ENCODE measurements at places on chromosomes 13 and 19.

- no peak for DNase-seq
Measured at GRCh38 chr13:35549481-35549880, 73.0 kb upstream of the MAB21L1 start.

GRCh38 chr19:46294494-46294893 lies 2.3 kb upstream of the HIF3A start:
- DNase-seq: no peak

DNA sequence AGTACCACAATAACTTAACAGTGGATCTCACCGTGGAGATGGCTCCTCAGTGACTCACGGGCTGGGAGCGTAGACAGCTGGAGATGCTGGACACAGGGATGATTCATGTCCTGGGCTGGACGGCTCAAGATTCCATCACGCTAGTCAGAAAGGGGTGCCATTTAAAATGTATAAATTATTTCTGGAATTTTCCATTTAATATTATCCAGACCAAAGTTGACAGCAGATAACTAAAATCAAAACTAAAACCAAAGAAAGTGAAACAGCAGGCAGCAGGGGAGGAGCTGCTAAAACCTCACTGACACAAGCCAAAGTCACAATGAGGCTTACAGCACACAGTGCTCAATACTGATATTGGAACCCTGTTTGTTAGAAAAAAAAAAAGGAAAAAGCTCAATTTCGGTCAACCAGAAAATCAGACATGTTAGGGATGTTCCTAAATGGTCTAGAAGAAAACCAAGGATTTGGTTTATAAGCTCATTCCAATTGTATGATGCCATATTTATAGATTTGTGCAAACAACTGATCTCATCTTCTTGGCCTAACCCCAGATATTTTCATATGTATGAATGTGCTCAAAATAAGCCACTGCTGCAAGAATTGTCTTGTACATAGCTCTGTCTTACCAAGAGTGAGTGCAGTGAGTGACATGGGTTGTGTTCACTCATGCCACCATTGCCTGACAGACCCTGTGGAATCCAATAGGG lies 111.8 kb downstream of the SACS start:
- DNase-seq: no peak

- DNase-seq: peak; percentile 36
Measured at GRCh38 chr13:113865427-113865826, 1.6 kb upstream of the GAS6 start.

DNA sequence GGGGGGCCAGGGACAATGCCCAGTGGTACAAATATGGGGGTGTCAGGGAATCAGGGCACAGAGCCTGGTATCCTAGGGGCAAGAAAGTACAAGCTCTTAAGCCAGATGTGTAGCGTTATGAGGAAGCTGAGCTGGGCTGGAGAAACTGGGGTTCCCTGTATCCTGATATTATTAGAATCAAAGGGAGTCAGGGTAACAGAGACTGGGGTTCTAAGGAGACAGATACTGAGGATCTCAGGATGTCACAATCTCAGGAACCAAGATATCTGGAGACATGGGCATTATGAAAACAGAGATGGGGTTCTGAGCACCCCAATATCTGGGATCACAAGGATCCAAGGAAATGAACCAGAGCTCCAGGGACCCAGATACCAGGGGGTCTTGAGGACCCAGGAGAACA lies 784 bp downstream of the BCL3 start:
- DNase-seq: no peak

DNA sequence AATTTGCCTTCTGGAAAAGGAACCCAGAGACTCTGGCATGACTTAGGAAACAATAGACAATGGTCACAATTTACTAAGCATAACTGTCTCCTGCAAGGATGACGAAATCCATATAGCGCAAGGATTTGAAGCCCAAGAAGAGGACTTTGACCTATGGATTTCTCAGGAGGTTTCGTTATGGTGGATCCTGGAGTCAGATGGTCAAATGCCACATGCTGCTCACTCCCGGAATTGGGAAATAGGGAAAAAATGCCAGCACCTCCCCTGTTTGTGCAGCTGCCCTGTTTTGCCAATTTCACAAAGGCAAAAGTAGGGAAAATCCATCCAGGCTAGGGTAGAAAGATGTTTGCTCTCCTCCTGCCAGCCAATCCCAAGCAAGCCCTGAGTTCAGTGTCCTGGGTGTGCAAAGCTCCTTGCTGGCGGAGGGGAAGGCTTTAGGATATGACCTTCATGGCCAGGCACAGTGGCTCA lies 23.4 kb downstream of the RDH8 start:
- DNase-seq: no peak

DNA sequence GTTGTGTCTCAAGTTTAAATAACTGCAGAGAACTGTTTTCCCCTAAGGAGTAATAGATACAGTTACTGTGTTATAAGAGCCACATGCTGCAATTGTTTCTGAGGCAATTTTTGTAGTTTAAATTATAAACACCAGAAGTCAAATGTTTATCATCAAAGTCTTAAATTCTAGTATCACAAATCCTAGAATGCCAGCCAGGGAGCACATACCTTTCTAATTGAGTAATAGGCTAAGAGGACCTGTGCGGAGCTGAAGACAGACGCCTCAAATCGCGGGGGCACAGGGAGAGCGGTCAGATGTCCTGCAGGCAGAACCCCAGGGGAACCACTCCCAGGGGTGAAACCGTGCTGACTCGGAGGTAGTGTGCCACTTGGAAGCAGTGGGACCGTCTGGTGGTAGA lies 65.2 kb upstream of the TNFRSF19 start:
- no peak for DNase-seq

DNA sequence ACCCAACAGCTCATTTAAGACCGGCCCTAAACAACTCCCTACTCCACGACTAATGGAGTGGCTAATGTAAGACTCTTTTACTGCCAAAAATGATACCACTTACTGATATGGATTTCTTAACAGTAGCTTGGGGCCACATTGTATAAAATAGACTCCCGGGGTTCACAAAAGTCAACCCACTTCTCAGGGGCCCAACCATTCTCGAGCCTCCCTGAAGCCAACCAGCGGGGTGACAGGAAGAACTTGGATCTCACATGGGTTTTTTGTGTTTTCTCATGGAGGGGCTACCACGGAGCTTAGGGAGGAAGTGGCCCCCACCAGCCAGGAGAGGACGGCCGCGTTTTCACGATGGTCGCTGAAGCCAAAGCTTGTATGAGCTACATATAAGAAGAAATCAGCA lies 8.1 kb downstream of the MCF2L start:
- no peak for DNase-seq

GRCh38 chr13:102838982-102839381 lies 6.8 kb upstream of the ERCC5 start:
- no peak for DNase-seq

- no peak for DNase-seq
Measured at GRCh38 chr19:3033595-3034405, 4.7 kb upstream of the TLE2 start.

DNA sequence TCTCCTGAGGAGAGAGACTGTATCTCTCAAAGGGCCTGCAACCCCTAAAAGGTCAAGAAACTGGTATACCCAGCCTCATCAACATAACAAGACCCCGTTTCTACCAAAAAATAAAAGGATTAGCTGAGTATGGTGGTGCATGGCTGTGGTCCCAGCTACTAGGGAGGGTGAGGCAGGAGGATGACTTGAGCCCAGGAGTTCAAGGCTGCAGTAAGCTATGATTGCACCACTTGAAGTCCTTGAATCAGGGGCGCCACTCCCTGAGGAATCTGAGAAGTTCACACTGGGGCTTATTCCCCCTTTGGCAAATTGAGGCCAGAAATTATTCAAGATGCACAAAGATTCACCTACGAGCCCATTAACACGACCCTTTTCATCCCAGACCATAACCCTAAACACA lies 83.0 kb downstream of the TSHZ3 start:
- DNase-seq: no peak
